DMS153 (cell line): ENCODE measurements at places on chromosomes 2 and 18.

DNA sequence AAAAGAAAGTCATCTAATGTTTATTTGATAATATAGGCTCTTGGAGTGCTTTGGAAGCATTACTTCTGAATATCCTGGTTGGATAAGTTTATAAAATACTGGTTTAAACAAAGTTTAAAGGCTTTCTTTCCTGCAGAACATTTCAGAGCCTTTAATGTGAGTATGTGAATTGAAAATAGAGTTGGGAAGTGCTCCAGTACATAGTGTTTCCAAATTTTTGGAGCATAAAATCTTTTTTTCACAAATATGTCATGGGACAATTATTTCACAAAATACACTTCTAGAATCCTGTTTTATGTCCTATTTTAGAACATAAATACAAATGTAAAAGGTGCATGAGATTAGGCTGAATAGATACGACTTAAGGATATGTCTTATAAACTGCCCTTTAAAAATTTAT, 158.9 kb upstream of the HNRNPA3 start:
- no peak for DNase-seq

DNA sequence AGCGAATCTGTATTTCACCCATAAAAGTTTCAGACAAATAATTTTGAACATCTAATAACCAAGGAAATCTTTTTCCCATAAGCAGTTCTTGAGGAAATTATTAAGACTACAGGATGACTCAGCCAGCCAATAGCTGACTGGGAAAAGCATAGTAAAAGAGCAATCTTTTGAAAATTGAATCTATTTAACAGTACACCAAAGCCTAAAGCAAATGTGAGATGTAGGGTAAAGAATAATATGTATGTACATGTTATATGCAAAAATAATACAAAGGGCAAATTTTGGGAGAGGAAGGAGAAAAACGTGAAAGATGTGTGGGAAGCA, 12.6 kb upstream of the KDSR start:
- DNase-seq, result no peak

- DNase-seq, result no peak
Observed at GRCh38 chr2:127664065-127664894, 11.1 kb downstream of the LIMS2 start.

DNA sequence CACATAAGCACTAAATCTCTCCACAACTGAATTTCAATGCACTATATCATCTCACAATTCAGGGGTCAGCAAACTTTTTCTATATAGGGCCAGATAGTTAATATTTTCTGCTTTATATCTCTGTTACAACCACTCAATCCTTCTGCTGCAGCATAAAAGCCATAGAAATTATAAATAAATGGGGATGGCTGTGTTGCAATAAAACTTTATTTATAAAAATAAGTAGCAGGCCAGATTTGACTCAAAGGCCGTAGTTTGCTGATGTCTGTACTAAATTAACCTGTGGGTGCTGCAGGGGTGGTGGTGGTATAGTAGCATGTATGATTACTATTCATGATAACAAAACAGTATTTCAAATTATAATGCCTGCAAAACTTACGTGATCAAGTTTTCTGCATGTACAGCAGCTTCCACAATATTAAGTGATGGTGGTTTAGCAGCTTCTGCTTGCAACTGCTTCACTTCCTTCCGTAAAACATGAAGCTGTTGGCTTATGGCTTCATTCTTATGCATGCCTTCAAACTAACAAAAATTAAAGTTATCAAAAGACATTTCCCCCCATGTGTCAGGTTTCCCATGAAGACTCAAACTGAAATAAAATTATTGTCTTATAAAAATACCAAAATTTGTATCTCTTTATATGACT, 64.1 kb downstream of the SIGLEC15 start:
- no peak for DNase-seq

DNA sequence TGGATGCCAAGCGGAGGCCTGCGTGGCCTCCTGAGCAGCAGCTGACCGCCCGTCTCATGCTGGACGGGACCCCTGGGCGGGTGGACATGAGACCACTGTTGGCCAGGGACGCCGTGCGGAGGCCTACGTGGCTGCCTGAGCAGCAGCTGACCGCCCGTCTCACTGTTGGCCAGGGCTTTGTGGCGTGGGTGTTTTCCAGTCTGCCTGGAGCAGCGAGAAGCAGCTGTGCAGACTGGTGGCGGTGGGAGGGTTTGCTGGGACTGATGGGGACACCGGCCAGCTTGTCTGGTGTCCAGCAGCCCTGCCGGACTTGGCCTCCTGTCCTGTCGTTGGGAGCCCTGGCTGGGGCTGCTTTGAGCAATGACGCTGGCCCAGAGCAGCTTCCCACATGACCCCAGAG, 5.8 kb upstream of the D2HGDH start:
- DNase-seq, result no peak

DNA sequence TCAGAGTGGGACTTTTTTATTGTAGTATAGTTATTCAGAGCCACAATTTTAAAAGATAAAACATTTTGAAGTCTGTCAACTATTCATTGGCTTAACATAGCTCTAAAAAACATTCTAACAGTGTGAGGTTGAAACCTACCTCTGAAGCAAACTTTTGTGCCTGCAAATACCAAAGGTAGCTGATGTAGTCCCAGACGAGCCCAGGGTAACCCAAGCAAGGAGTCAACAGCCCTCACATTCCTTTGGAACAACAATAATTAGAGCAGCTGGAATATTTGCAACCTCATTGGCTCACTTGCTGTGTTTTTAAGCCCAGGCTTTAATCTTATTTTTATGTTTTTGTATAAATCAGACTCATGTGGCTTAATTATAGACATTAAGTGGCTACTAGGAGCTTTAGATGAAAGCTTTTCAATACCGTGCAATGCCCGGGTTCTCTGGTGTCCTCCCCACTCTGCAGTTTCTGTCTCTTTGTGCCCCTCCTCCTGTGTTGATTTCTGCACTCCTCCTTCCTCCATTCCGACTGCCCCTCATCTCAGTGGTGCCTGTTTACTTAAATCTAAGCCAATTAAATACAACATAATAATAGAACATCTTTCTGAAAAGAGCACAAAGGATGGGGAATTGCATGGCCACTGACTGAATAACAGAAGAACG, 157.9 kb upstream of the UNC80 start:
- DNase-seq, result no peak

GRCh38 chr18:70294471-70295191, 5.8 kb downstream of the SOCS6 start:
- DNase-seq, result no peak

GRCh38 chr2:195533771-195534642, 123.0 kb upstream of the SLC39A10 start:
- DNase-seq, result peak; percentile 28

- DNase-seq, result no peak
Observed at GRCh38 chr2:136139631-136140030, 21.7 kb upstream of the CXCR4 start.

DNA sequence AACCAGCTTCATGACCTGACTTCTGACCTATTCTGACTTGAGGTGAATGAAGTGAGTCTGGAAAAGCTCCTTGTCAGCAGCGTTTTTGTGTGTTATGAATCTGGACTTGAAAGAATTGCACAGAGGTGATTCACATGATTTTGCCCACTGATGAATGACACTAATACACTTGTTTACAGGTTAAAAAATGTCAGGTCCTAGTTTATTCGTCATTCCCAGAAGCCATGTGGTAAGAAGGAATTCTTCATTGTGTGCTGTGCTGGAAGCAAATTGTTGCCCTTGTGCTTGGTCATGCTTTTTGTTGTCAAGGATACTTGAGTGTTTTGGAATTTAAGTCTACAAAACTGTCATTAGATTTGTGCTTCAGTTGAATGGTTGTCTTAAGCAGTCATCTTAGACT, 15.5 kb downstream of the SEC11C start:
- DNase-seq, result no peak

DNA sequence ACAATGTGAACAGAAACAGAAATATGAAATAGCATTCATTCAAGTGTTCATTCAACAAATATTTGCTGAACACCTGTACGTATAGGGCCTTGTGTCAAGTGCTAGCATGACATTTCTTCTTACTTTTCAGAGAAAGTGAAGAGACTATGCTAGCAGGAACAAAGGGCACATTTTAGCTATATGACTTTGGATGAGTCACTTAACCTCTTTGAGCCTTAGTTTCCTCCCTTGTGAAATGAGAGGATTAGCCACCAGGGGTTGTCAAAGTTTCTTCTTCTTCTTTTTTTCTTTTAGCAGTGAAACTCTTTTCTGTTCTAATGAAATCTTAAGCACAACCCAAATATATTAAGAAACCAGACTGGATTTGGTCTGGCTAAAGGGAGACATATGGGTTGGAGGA, 53.1 kb downstream of the FIGN start:
- DNase-seq, result no peak

DNA sequence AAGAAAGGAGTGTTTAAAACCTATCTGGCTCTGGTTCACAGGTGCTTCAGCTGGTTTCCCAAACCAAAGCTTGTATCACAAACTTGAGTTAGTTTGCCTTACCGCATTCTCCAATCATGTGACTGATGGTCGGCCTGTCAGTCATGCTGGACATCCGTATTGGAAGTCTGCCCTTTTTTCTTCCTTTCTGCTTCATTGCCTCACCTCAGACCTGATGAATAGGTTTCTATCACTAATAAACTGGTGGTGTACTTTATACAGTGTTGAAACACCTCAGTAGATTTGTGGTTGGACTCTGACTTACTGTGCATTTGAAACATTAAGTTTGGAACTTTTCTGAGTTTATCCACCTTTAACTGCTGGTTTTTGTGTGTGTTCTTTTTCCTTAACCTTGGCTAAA, 84.1 kb downstream of the R3HDM1 start:
- DNase-seq, result no peak

GRCh38 chr2:236501531-236501930, 68.1 kb upstream of the ACKR3 start:
- DNase-seq, result no peak

GRCh38 chr2:122598784-122599183, 843.3 kb downstream of the TSN start:
- DNase-seq, result no peak

GRCh38 chr2:11481426-11481788, 15.4 kb upstream of the E2F6 start:
- DNase-seq, result no peak

GRCh38 chr2:176662753-176663152, 393.5 kb downstream of the MTX2 start:
- DNase-seq, result no peak

- no peak for DNase-seq
Observed at GRCh38 chr18:48352051-48352755, 57.0 kb downstream of the ZBTB7C start.

GRCh38 chr2:41723526-41723925, 324.3 kb upstream of the PKDCC start:
- DNase-seq, result no peak

DNA sequence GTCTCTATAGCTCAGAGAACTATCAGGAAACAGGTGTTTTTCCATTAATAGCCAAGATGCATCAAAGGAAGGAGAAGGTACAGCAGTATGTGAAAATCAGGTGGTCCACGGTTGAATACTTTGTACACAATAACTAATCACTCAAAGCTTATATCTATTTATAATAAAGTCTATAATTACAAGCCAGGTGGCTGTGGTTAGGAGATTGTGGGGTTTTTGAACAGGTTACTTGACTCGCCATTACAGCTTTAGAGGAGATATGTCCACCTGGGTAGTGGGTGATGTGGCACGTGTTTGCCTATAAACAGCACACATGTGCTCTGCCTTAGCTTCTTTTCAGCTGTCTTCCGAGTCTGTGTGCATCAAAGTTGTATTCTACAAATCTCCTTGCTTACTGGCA, 892.2 kb upstream of the ZEB2 start:
- DNase-seq, result no peak

GRCh38 chr2:128632501-128632800, 313.8 kb upstream of the HS6ST1 start:
- DNase-seq, result no peak

GRCh38 chr2:24909555-24910177, 10.4 kb downstream of the ADCY3 start:
- no peak for DNase-seq

DNA sequence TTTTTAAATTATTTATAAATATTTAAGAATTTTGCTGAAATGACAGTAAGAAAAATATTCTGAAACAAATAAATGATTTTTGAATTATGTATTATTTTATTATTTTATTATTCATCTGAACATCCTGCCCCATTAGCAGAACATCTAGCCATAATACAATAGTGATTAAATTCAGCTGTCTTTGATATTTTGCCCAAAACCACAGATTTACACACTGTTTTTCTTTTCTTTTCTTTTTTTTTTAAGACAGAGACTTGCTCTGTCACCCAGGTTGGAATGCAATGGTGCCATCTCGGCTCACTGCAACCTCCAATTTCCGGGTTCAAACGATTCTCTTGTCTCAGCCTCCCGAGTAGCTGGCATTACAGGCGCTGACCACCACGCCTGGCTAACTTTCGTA, 1.9 kb upstream of the SCYGR1 start:
- no peak for DNase-seq

- peak; percentile 87 for DNase-seq
Observed at GRCh38 chr18:44742718-44743311, 62.1 kb downstream of the SETBP1 start.

DNA sequence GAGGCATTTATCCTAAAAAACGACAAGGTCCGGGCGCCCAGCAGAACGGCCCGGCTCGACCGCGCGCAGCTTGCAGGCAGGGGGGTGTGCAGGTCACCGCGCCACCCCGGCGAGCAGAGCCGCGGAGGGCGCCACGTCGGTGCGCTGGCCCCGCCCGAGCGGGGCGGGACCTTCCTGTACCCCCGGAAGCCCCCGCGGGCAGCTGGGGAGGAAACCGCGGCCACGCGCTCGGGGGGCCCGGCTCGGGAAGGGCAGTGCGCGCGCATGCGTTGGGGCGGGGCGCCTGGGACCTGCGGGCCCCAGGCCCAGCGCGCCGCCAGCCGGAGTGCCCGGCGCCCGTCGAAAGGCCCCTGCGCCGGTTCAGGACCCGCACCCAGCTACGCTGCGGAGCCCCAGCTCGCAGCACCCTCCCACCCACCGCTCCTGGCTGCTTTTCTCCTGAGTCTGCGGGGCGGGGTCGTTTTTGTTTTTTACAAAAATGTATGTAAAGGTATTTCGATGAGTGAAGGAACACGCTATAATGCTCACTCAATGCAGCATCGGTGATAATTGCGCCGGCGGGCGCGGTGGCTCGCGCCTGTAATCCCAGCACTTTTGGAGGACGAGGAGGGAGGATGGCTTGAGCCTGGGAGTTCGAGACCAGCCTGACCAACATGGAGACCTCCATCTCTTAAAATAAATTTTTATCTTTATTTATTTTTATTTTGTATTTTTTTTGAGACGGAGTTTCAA, 47.7 kb upstream of the POMC start:
- no peak for DNase-seq

DNA sequence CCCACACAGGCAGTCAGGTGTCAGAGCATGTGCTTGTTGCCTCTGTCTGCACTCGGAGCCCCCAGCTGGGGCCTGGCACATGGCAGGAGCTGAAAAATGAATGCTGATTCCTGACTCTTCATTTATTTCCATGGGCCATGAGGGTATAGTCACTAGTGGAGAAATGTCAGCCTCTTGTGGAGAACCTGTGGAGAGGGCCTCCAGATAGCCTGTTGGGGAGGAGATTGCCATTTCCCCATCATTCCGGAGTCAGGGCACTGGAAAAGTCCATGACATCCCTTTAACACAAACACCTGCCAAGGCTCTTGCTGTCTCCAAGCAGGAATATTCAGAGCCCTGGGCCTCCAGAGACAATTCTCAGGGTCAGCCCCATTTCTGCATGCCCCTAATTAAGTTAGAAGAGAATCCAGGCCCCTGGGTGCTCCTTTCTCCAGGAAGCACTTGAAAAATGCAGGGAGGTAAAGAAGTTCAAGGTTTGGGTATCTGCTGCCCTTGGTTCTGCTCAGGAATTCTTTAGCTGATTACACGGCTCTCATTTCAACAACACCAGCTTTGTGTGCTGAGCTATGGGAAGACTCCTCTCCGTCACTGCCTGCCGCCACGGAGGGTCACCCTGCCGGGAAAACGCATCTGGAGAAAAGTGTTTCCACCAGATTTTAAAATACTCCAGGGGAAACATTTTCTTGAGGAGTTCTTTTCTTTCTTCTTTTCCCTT, 311.3 kb downstream of the MYCN start:
- no peak for DNase-seq
